Fibroblast of skin of left biceps (primary cell): ENCODE measurements at places on chromosomes 5 and 9.

GRCh38 chr5:1419476-1420210 lies 25.6 kb downstream of the SLC6A3 start:
- no peak for DNase-seq

DNA sequence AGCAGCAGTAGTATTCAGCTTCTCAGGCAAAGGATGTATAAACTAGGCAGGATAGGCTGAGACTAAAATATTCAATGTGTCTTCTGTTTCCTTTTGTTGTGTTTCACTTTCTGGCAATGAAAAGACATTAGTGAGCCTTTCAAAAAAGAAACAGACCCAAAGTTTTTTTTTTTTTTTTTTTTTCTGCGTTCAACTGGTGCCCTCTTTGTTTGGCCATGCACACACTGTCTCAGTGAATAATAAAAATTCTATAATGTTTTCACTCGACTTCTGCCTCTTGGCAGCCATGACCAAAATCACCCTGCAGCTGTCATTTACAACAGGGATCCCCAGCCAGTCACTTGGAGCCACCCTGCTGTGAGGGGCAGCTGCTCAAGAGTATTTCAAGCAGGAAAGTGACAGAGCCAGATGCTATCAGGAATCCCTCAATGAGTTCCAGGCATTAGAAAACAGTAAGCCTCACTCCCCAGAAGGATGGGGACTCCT lies 44.0 kb upstream of the MAN2A1 start:
- no peak for DNase-seq

GRCh38 chr9:134720796-134721195 lies 79.2 kb downstream of the COL5A1 start:
- no peak for DNase-seq

DNA sequence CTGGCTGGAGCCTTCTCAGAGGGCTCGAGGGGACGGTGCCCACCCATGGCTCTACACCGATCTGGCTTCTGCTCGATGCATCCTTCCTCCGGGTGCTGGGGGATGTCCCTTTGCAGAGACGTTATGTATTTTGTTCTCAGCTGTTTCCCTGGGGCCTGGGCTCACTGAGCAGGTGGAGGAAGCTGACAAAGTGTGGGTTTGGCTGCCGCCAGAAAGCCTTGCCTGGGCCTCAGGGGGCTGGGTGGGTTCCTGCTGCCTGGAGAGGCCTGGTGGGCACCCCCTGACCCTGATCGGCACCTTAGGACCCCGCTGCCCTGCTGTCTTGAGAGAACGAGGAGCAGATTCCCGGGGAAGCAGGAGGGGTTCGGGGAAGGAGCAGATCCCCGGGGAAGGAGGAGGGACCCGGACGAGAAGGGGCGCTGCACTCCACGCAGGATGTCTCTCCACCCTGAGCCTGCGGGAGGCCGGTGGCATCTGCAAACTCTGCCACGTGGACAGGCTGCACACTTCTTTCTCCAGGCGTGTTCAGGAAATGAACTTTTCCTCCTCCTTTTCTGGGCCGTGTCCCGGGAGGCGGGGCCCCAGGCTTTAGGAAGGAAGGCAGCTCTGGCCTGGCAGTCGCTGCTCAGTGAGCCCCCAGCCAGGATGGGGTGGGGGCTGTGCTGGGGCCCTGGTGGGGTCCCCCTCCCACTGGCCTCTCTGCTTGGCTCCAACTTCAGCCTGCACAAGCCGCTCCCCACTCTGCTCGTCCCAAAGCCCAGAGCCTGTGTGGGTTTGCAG lies 148.9 kb downstream of the RXRA start:
- peak; percentile 86 for DNase-seq

DNA sequence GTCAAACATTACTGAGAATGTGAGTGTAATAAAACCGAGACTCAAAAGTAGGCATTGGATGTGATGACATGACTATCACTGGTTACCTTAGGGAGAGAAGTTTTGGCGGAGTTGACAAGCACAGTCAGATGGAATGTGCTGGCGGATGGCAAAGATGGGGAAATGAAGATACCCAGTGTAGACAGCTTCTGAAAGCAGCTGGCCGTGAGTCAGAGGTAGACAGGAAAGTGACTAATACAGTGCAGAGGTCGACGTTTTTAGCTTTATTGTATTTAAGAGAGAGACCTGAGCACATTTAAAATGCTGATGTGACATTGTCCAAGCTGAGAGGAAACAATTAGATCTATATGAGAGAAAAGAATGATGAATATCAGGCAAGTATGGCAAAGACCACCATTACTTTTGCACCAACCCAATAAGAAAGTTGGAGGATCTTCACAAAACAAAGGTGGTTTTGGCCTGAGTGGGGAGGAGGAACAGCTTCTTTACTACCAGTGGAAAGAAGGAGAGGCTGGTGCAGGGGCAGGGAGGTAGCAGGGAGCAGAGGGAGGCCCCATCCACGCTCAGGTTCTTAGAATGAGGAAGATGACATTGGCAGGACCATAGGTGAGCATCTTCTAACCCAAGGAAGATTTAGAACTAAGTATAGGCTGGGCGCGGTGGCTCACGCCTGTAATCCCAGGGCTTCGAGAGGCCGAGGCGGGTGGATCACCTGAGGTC lies 36.7 kb upstream of the KCNIP1 start:
- DNase-seq: peak; percentile 55

GRCh38 chr5:88509403-88509802 lies 240.8 kb upstream of the TMEM161B start:
- no peak for DNase-seq

DNA sequence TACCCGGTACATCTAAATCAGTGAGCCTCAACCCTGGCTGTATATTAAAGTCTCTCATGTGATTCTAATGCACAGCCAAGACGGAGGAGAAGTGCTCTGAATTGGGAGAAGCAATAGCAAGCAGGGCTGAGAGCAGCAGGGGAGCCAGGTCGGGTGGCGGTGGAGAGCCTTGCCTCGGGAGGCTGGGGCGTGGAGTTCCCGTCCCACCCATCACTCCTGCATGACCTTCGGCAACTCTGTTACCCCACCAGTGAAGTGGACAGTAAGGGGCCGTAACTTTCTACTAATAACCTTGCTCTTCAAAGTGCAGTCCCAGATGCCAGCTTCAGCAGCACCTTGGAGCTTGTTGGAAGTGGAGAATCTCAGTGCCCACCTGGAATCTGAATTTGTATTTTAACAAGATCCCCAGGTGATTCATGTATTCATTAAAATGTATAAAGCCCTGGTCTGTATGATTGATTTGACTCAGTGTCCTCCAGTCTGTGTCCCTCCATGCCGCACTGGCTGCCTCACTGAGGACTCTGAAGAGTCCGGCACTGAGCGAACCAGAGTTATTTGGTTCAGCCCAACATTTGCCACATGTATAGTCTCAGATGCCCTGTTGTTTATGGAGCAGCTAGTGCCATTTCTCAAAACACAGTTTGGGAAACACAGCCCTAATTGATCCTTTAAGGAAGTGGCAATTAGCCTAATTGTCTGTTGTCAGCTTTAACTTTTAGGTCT lies 6.5 kb downstream of the ERGIC1 start:
- DNase-seq: no peak
